ENCODE measurements at places on chromosomes 3 and 15. TPM values are rescaled to one million over a fixed set of nuclear protein-coding genes. Genes with fewer than 3 reads are reported as not detected.

Gene RAB6B
- total RNA-seq, result 6.2 TPM

Gene CFAP91
- total RNA-seq, result 4.6 TPM

Gene TERC
- 93.6 TPM for total RNA-seq

Gene TMEM207
- total RNA-seq, result not detected

DNA sequence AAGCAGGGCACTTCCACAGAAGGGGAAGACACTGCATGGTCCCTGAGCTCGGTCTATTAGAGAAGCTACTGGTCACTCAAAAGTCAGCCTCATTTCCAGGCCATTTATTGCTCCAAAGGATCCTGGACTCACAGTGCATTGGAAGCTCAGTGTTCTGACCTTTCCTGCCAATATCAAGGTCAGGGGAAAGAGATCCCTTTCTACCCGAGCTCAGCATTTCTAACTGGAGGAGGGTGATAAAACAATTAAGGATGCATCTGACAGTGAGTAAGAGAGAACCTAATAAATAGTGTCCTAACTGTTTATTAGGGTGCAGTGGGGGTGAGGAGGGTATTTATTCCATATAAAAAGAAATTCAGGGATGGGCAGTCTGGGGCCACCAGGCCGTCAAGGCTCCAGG lies 26.8 kb upstream of the INSYN1 start:
- no peaks in the 10 kb centered on the region for H3K27me3 ChIP-seq
- H3K27ac ChIP-seq, result no peak overlapping the region
- H3K36me3 ChIP-seq, result no peaks in the 10 kb centered on the region
- no peak overlapping the region for H3K4me3 ChIP-seq
- peaks cover 22% of the 10 kb centered on the region for H3K4me1 ChIP-seq
- DNase-seq, result no peak

GRCh38 chr3:8538913-8539312 lies 37.3 kb downstream of the LMCD1 start:
- no peaks in the 10 kb centered on the region for H3K27me3 ChIP-seq
- DNase-seq, result no peak
- H3K4me1 ChIP-seq, result peaks cover 4% of the 10 kb centered on the region
- no peak overlapping the region for H3K4me3 ChIP-seq
- no peak overlapping the region for H3K27ac ChIP-seq

DNA sequence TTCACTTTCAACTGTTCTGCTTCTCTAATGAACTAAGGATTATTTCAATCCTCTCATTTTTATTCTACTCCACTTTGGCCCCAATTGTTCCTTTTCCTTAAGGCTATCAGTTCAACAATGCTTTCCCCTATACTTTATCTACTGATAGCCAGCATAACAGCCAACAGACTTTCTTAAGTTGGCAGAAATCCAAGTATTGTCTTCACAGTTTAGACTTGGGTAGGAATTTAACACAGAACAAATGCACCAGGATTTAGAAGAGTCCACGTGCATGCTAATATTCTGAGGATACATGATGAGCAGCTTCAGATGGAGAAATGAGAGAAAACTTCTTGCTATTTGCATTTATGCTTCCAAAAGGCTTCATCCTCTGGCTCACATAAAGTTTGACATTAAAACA lies 54.8 kb downstream of the FBN1 start:
- no peaks in the 10 kb centered on the region for H3K27me3 ChIP-seq
- no peak overlapping the region for H3K27ac ChIP-seq
- H3K4me3 ChIP-seq, result no peak overlapping the region
- no peaks in the 10 kb centered on the region for H3K36me3 ChIP-seq
